ENCODE measurements at places on chromosomes 7 and 10.

DNA sequence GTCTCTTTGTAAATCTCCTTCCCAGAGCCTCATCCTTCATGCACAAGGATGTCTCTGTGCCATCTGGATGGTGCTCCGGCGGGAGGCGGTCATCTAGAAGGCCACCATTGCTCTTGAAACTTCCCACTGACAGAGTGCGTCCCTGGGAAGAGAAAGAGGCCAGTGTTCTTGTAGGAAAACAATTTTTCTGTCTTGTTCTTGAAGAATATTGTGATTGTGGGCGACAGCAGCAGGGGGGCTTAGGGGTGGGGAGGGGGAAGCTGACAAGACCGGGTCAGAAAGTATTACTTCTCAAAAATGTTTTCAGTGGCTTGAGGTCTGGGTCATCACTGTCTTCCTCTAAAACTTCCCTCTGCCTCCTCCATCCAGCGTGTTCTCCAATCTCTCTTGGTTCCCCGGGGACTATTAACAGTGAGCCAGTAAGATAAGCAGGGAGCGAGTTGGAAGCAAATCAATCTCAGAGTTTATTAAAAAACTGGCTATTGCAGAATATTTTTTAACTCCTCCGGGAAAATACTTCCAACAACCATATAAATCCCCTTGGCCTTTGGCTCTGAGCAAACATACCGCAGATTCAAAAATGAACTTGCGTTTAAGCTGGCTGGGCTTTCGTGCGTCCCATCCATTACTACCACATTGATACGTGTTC lies 597.8 kb upstream of the MGMT start:
- no peak for DNase-seq

DNA sequence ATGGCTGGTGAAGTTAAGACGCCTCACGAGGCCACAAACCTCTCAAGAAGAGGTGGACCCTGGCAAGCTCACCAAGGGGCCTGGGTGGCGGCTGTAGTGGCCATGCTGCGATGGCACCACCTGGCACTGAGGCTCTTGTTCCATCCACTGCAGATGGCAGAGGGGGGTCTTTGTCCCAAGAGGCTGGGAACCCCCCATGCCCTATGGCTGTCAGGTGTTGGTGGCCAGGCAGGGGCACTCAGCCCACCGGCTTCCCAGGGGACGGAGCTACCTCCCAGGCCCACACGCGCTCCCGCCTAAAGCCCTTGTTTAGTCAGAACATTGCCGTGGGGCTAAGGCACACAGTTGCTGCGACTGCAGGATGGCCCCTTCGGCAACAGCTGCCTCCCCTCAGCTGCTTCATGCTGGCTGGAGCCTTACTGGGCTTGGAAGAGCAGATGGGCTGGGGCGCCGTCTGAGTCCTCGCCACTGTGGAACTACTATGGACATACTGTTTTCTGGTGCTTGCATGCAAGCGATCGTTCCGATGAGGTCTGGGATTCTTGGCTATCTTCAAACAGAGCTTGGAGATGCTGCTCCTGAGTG lies 46.8 kb downstream of the DPYSL4 start:
- DNase-seq, result no peak

DNA sequence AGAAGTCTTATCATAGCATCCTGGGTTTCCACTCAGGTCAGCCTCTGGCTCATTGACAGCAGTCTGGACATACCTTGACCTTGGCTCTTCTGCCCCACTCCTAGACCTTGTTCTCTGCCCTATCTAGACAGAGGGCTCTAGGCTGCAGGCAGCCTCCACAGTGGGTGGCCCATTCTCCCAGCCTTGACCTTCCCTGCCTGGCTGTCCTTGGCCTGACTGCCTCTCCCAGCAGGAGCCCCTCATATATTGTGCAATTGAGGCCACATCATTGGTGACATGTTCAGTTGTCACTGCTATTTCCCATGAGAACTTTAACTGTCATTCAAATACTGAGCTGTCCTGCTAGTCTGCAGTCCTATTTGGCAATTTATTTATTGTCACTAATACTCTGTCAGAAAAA lies 503.4 kb downstream of the PLXNA4 start:
- no peak for DNase-seq

GRCh38 chr10:108362296-108362695 lies 1197.8 kb upstream of the SORCS1 start:
- DNase-seq, result no peak

DNA sequence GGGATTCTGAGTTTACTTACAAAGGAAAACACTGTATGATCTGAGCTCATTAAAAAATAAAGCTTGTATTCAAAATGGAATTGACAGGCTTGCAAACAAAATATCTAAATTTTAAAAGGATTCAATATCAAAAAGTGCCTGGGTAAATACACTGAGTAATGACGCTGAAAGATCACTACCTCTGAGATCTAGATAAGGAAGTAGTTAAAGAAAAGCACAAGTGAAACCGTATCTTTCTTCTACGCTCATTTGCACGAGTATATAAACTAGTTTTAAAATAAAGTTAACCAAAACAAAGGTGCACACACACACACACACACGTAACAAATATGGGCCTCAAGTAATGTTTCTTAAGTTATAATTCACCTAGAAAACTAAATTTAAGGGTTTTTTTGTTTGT lies 93.4 kb downstream of the SNX13 start:
- no peak for DNase-seq

DNA sequence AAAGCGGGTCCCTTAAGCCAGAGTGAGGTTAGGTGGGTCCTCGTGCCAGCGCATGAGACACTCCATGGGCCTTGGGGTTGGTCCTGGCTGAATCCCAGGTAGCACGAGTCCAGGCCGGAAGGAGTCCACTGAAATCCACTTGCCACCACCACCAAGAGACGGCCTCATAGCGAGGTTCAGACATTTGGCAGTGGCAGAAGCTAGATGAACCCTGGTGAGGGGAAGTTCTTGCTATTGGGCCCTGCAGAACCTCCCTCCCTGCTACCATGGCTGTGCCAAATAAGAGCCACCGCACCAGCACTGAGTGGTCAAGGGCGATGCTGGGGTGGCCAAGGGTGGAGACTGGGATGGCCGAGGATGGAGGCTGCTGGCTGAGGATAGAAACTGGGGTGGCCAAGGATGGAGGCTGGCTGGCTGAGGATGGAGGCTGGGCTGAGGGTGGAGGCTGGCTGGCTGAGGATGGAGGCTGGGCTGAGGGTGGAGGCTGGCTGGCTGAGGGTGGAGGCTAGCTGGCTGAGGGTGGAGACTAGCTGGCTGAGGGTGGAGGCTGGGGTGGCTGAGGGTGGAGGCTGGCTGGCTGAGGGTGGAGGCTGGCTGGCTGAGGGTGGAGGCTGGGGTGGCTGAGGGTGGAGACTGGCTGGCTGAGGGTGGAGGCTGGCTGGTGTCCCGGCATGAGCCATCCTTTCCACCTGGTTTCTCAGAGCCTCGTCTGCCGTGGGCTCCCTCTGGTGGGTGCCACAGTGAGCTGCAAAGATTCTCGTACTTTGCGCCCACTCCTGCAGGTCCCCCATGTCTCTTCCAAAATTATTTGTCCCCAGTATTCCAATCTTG lies 88.2 kb downstream of the ELFN1 start:
- DNase-seq, result no peak

DNA sequence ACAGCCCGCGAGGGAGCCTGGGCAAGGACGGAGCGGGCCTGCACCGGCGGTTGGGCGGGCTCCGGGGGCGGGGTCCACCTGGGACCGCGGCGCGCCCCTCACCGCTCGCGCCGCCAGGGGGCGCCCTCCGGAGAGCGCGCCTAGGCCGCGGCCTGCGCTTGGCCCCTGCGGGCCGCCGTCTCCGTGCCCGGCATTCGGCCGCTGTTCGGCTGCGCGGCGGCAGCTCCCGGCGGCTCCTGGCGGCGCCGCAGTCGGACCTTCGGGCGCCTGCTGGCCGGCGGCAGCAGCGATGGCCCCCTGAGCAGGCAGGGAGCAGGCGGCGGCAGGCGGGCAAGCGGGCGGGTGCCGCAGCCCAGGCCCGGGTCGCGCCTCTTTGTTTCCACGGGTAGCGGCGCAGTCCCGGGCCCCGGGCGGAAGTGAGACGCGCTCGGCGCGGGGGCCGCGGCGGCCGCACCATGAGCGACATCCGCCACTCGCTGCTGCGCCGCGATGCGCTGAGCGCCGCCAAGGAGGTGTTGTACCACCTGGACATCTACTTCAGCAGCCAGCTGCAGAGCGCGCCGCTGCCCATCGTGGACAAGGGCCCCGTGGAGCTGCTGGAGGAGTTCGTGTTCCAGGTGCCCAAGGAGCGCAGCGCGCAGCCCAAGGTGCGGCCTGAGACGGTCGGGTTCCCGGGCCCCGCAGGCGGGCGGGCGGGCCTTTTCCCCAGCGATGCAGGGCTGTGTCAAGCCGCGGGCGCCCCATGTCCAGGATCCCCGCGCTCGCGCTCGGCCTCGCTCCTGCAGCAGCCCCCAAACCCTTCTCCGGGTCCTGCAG lies at the start of gene INTS15:
TSS of gene INTS15 (plus strand) at position 193 of the 816 bp plus-strand sequence. CDS start at position 456, 263 bp downstream.
- no peak for DNase-seq

DNA sequence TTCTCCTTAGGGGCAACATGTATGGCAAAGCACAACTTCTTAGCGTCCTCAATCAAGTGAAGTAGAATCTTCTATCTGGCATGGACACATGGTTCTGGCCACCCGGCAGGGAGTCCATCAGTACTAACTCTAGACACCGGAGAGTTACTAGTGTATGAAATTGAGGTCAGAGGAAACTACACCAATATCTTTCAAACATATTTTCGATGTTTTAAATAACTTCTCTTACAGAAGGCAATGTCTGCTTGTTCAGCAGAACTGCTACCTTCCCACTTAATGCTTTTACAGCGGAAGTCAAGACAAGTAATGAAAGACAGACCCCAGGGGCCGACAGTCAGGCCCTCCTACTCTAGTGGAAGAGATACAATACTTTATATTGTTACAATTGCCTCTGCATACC lies 89.9 kb downstream of the RNF216 start:
- DNase-seq, result no peak

DNA sequence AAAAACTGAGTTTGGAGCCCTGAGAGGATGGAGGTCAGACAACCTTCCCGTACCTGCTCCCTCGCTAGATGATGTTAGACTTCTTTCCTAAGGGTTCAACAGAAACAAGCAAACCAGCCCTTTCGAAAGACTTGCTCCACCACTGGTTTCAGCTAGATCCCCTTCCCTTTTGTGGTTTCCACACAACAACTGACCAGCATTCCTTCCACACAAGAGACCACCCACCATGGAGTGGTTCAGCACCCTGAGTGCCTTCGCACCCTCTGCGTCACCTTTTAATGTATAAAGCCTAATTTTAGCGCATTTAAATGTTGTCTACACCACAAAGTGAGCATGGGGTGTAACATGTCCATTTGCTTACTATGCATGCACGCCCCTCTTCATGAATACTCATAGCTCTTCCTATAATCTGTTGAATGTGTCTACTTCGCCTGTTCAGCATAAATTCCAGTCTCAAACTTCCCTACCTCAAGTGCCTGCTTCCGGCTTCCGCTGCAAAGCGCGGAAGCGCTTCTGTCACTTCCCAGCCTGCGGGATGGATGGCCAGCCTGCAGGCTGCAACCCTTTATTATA lies 69.0 kb downstream of the TACC2 start:
- no peak for DNase-seq

DNA sequence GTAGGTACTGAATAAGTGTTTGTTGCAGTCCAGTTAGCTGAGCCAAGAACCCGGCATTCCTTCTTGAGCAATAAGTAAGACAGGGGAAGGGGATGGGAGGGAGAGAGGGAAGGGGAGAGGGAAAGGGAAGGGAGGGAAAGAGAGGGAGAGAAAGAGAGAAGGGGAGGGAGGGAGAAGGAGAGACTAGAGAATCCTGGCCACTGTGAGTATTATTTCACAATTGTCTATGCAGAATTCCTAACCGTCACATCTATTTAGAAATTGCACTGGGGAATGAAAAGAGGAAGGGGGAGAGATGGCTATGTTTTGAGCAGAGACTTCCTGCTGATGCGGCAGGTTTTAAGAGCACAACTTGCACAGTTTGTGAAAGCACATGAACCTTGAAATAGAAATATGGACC lies 251.4 kb upstream of the ZMIZ1 start:
- DNase-seq, result no peak
